ENCODE measurements at places on chromosomes 5 and 9. TPM values are rescaled to one million over a fixed set of nuclear protein-coding genes. Genes with fewer than 3 reads are reported as not detected.

NR2F1 gene
- 0.37 TPM for total RNA-seq

DNA sequence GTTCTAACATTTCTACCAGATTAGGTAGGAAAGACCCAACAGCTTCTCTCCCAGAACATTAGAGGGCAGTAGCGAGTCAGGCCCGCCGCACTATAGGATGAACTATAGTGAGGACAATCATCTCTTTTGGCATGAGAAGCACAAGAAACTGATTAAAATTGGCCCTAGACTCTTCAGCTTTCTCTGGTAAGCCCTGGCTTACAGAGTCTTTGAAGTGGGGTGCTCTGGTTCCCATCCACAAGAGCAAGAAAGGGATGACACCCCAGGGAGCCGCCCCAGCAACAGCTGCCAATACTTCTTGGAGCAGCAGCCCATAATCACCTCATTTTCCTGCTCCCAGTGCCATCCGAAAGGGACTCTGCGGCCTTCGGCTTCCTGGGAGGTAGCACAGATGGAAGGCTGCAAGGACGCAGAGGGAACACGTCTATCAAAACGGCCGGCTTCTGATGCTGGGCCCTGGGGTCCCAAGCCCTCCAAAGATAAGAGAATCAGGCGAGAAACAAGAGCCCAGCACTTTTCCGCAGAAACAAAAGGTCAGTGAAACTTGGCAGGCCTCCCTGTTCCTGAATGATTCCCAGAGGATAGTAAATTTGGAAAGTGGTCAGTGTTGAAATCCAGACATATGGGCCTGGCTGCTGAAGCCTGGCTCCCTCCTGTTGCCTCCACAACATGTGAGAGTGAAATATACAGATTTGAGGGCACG, 69.3 kb downstream of the HSD17B3 start:
- H3K36me3 ChIP-seq: peaks cover 6% of the 10 kb centered on the region
- no peak overlapping the region for H3K4me3 ChIP-seq
- H3K27ac ChIP-seq: peak overlapping the region; percentile 1
- DNase-seq: peak; percentile 69
- no peaks in the 10 kb centered on the region for H3K27me3 ChIP-seq
- peaks cover 2% of the 10 kb centered on the region for H3K4me1 ChIP-seq

SLC34A3 gene
- not detected for total RNA-seq

SPZ1 gene
- total RNA-seq: not detected

DNA sequence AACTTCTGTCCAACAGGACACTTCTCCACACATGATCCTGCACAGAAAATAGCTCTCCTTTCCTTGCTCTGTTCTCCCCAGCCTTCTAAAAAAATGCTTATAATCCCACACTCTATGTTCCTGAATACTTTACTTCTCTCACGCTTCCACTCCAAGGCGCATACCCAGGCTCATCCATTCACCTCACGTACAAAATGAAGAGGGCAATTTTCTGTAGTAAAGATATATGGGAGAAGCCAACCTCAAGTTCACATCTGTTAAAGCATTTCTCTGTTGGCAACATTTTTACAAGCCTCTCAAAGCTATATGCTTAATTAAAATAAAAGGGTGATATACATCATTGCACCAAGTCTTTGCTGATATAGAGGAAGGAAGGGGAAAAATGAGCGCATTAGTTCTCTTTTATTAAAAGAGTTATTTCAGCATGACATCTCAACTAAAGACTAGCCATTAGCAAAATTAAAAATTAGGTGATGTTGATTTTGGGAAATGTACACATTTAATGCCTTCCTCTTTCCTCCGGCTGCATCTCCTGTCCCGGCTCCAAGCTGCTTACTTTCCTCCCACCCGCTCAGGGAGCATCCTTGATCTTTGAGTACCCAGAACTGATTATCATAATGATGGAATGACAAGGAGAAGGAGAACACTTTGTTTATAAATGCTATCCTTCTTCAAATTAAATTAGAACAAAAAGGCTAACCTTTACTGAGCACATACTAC, 342.1 kb upstream of the PANK3 start:
- H3K27ac ChIP-seq: no peak overlapping the region
- H3K36me3 ChIP-seq: no peaks in the 10 kb centered on the region
- H3K27me3 ChIP-seq: no peaks in the 10 kb centered on the region

POLR1E gene
- 58.2 TPM for total RNA-seq

LRRC14B gene
- not detected for total RNA-seq

GRCh38 chr5:41891066-41891707, 13.0 kb upstream of the RIMOC1 start:
- H3K36me3 ChIP-seq: no peaks in the 10 kb centered on the region
- no peak overlapping the region for H3K27ac ChIP-seq
